Spinal cord (tissue), 10 donors: ENCODE measurements at places on chromosomes 7 and 10. TPM values are rescaled to one million over a fixed set of nuclear protein-coding genes. Genes with fewer than 3 reads are reported as not detected.

WNT8B gene
- 0.06 TPM for total RNA-seq

POU6F2 gene
- 1.1 TPM for total RNA-seq

RSBN1L gene
- 53.5 TPM for total RNA-seq

- no peaks in the 10 kb centered on the region for H3K27me3 ChIP-seq
- no peak overlapping the region for H3K27ac ChIP-seq
- no peaks in the 10 kb centered on the region for H3K4me1 ChIP-seq
- no peaks in the 10 kb centered on the region for H3K36me3 ChIP-seq
These were observed 36.9 kb downstream of the CAPZA2 start for GRCh38 chr7:116899308-116899707.

GRCh38 chr7:132758986-132759385 lies 182.7 kb upstream of the PLXNA4 start:
- H3K4me1 ChIP-seq, result peaks cover 8% of the 10 kb centered on the region
- no peak overlapping the region for H3K27ac ChIP-seq
- H3K27me3 ChIP-seq, result no peaks in the 10 kb centered on the region

DNA sequence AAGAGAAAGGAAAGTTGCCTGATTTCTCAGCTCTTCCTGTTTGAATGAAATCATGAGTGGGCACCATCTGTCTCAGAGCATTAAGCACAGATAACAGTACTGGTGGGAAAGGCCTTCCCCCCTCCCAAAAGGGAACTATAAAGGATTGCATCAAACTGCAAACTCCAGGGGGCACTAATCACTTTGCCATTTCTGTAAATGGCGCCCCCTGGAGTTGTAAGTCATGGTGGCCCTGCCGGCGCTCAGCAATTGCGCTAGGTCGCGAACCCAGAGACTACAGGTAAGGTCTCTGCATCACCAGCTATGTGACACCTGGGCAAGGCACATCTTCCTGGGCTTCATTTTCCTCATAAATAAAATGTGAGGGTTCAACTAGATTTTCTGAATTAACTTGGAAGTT lies 11.1 kb downstream of the LRRC4 start:
- DNase-seq, result no peak
- no peaks in the 10 kb centered on the region for H3K27me3 ChIP-seq
- no peak overlapping the region for H3K4me3 ChIP-seq
- no peak overlapping the region for H3K27ac ChIP-seq

- H3K27me3 ChIP-seq, result no peaks in the 10 kb centered on the region
- H3K4me1 ChIP-seq, result no peaks in the 10 kb centered on the region
- no peak for DNase-seq
These were observed 141.5 kb downstream of the MTPAP start for GRCh38 chr10:30207485-30208052.

DNA sequence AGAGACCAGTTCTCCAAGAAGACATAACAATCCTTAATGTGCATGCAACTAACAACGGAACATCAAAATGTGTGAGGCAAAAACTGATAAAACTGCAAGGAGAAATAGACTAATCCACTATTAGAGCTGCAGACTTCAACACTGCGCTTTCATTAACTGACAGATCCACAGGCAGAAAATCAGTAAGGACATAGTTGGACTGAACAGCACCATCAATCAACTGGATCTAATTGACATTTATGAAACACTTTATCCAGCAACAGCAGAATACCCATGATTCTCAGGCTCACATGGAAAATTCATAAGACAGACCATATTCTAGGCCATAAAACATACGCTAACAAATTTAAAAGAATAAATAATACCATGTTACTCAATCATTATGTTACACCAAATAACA lies 21.6 kb upstream of the ATP6V0A4 start:
- H3K27ac ChIP-seq, result no peak overlapping the region
- DNase-seq, result no peak
- H3K4me1 ChIP-seq, result no peaks in the 10 kb centered on the region
- H3K27me3 ChIP-seq, result no peaks in the 10 kb centered on the region
